Astrocyte of the hippocampus (primary cell): ENCODE measurements at places on chromosomes 3 and 15.
A peak's percentile ranks its signal among the peaks of the same experiment; 100 is the strongest.

- peak; percentile 22 for DNase-seq
Measured at GRCh38 chr15:39761006-39761405, 21.6 kb downstream of the FSIP1 start.

DNA sequence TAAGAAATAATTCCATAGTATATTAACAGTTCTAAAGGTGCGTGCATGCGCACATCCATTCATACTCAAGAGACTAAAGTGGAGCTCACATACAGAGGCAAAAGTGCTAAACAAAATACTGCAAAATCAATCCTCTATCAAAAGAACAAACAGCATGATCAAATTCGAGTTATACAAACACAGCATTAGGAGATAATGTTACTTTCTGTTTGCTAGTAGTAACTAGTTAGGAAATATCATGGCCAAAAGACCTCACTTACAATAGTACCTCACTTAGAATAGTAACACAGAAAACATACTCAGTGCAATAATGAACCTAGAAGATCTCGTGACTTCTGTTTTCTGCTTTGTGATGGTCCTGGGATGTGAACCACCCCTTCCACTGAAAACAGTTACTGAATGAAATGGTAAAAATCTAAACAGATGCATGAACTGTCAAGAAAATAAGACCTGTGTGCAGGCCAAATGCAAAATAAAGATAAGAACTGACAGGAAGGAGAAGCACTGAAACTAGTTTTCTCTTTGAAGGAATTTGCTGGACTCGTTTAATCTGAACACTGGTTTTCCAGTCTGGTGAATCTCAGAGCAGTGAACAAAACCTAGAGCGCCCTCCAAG lies 20.9 kb upstream of the CEMIP start:
- DNase-seq: no peak

DNA sequence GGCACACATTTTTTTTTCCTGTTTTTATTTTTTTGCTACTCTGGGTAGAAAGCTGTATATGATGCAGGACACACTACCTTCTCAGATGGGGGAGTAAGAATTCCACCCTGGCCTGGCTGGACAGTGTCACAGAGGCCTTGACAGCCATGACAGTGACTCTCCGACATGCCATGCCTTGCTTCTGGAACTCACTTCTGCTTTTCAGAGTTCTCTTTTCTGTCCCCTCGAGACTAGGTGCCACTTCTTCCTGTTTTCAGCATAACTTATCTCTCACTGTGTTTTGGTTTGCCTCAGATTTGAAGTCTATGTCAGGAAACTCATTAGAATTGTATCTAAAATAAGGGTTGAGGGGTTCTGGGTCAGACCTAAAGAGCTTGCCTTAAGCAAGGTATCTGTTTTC lies 69.1 kb upstream of the SEC13 start:
- DNase-seq: no peak

DNA sequence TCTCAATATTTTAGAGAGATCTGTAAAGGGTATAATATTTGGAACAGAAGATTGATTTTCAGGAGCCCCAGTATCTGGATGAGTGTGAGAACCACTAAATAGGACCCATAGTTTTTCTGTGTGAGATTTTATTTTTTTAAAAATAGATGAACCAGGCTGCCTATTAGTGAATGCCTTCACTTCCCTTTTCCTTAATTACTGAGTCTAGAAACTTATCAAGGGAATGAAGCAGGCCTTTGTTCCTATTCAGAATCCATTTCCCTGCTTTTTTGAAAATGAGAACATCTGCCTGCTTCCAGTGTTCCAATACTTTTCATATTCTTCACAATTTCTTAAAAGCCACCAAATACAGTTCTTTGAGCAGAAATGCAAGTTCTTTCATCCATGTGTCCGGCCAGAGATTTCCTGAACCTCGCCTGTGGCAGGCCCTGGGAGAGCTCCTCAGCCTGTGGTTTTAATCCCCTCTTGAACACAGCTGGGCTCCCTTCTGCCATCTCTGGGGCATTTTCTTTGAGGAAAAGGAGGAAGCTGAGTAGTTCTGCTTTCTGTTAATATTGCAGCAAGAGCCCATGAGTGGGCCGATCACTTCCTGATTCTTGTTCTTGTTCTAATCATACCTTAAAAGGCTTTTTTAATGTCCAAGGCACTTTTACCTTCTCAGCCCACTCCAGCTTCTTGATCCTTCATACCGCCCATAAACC lies 4.7 kb downstream of the EHD4 start:
- DNase-seq: peak; percentile 48

DNA sequence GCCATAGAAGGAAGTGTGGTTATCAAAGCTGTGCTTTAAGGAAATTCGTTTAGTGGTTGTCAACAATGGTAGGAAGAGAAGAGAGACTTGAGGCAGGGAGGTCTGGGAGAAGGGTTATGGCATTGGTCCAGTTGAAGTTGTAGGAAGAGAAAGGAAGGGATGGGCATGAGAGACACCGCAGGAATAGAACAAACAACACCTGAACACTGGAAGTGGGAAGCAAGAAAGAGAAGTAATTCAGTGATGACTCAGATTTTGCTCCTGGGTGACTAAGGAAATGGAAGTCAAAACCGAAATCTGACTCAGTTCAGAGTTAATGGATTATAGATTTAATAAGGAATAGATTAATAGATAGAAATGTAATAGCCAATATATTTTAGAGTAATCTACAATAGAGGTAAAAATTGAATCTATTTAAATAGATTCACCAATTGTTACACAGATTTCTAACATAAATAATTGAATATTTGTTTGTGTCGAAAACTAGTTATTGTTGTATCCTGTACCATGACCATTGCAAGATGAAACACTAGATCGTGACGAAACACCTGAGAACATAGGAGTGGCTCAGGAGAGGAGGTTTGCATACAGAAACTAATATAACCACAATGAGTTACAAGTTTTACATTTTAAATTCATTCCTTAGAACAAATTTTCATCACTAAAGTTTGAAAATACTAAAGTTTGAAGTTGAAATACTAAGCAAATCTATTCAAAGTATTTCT lies 36.0 kb downstream of the THBS1 start:
- no peak for DNase-seq

GRCh38 chr15:49300856-49301255 lies 122.2 kb upstream of the FGF7 start:
- DNase-seq: no peak

GRCh38 chr3:69299344-69299743 lies 86.5 kb downstream of the FRMD4B start:
- no peak for DNase-seq

GRCh38 chr15:50939911-50940310 lies 31.4 kb downstream of the AP4E1 start:
- DNase-seq: peak; percentile 12

DNA sequence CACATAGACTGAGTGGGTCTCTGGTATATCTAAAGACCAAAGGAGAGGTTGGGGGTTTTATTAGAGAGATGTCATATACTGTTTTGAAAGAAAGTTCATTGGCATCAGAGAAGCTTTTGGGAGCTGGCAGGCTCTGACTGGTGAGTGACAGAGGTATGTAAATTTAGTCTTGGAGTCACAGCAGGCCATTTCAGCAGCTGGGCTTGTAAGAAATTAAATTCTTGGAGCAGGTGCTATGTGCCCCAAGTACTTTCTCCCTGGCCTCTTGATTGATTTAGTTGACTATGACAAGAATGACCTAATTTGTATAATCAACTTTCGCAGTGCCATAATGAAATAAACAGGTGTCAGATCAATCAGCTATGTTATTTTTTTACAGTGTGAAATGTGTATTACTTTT lies 47.8 kb upstream of the CDAN1 start:
- DNase-seq: no peak

GRCh38 chr15:79602731-79603130 lies 170.6 kb downstream of the MINAR1 start:
- no peak for DNase-seq

DNA sequence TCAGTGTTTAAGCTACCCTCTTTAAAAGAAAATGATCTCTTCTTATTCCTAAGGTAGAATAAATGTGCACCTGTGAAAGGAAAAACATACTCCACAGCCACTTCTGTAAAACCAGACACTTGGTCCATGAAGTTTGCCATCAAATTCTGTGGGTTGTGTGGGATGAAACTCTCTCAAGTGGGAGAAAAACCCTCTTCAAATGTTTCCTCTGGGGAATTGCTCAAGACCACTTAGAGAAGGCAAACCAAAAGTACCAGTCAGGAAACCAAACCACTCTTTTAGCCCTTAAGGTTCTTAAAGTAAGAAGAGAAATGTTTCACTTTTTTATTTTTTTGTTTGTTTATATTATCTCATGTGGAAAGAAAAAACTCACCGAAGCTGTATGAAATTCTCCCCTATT lies 1.2 kb downstream of the COL8A1 start:
- DNase-seq: no peak

DNA sequence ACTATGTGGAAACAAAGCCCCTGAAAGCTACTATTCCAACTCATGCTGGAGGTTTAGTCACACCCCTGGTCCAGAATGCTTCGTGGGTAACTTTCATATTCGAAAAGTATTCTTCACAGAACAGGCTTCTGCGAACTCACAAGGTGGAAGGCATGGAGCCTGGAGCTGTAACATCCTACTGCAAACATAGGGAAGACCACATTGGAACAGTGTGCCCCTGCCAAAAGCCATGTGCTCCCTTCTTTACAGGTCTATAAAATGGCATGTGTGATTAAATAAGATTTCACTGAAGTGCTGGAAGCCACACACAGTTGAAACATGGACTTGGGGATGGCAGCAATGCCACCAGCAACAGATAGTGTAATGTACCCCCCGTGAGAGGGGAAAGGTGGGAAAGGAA lies 105.9 kb downstream of the GREM1 start:
- no peak for DNase-seq

- no peak for DNase-seq
Measured at GRCh38 chr15:37090543-37091175, 9.7 kb downstream of the MEIS2 start.

DNA sequence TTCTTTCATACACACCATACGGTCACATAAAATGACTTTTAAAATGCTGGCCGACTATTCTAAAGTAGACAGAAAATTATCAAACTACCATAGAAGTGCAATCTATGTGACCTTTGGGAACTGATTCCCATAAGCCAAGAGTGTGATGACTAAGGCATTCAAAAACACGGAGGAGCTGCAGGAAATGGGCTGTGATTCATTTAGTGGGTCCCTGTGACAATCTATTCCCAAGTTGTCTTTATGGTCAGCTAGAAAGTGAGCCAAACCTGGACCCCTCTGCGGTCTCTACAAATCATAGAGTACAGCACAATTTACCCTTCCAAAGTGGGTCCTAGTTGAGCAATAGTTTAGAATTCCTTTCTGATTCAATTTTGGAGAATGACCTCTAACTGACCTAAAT lies 251.5 kb upstream of the CBLB start:
- DNase-seq: no peak

- DNase-seq: no peak
Measured at GRCh38 chr3:171916888-171917287, 73.7 kb downstream of the TMEM212 start.
